ENCODE measurements at places on chromosomes 1 and 21. TPM values are rescaled to one million over a fixed set of nuclear protein-coding genes. Genes with fewer than 3 reads are reported as not detected.

The SMPDL3B gene
- polyA plus RNA-seq: not detected

The RXFP4 gene
- 0.39 TPM for polyA plus RNA-seq

The FCRL3 gene
- polyA plus RNA-seq: not detected

The FCN3 gene
- polyA plus RNA-seq: not detected

The HSD3B2 gene
- not detected for polyA plus RNA-seq

The VCAM1 gene
- 3.0 TPM for polyA plus RNA-seq

The CYP4Z1 gene
- not detected for polyA plus RNA-seq

The SLC2A5 gene
- 0.25 TPM for polyA plus RNA-seq

The OR2L13 gene
- polyA plus RNA-seq: not detected

The CCDC30 gene
- 1.6 TPM for polyA plus RNA-seq

The TEX38 gene
- not detected for polyA plus RNA-seq

The LIN28A gene
- polyA plus RNA-seq: 0.14 TPM

The UCK2 gene
- polyA plus RNA-seq: 75.1 TPM

The IGFN1 gene
- not detected for polyA plus RNA-seq

The LCE1F gene
- polyA plus RNA-seq: 1.8 TPM

The BMP8B gene
- not detected for polyA plus RNA-seq

The SLFNL1 gene
- not detected for polyA plus RNA-seq

The KIF21B gene
- polyA plus RNA-seq: 0.04 TPM

The PRAMEF33 gene
- not detected for polyA plus RNA-seq

The LHX8 gene
- polyA plus RNA-seq: not detected

The PROX1 gene
- 0.20 TPM for polyA plus RNA-seq
